ENCODE measurements at places on chromosomes 1 and 21.

DNA sequence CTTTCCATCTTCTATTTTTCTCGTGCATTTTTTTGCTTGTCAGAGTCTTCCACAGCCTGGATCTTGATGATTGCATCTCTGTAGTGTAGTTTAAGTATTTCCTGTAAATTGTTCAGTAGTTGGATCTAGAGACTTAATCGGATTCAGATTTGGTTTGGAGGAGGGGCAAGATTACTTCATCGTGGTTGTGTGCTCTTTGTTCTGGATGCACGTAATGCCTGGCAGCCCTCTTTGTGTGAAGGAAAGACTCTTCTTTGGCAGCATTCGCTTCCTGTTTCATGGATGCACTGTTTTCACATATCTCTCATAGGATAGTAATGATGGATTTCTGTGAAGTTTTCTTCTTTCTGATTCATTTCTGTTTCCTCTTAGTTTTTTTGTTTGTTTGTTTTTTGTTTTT lies 14.2 kb downstream of the SEMA4A start:
- no peak for DNase-seq
- no peak overlapping the region for H3K4me3 ChIP-seq
- H3K27ac ChIP-seq = no peak overlapping the region
- H3K27me3 ChIP-seq = no peaks in the 10 kb centered on the region
- peaks cover 2% of the 10 kb centered on the region for H3K36me3 ChIP-seq

DNA sequence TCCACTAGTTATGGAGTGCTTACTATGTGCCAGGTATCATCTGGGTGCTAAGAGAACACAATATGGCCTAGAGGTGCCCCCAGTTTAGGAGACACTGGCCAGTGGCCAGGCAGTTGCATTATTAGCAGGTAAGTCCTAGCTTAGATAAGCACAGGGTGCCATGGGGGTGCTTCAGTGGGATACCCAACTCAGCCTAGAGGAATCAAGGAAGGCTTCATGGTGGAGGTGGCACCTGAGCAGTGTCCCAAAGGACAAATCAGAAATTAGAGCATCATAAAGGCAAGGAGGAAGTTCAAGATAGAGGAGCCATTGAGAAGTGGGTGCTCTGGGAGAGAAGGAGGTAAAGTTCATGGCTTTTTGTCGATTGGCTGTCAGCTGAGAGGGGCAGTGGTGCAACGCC lies 31.9 kb upstream of the PKP1 start:
- no peaks in the 10 kb centered on the region for H3K4me1 ChIP-seq
- no peak for DNase-seq
- H3K36me3 ChIP-seq = no peaks in the 10 kb centered on the region
- H3K4me3 ChIP-seq = no peak overlapping the region
- H3K27me3 ChIP-seq = no peaks in the 10 kb centered on the region

GRCh38 chr1:10152709-10153284 lies 57.6 kb upstream of the KIF1B start:
- no peaks in the 10 kb centered on the region for H3K4me1 ChIP-seq
- H3K27me3 ChIP-seq = no peaks in the 10 kb centered on the region
- peak; percentile 32 for DNase-seq
- peaks cover 5% of the 10 kb centered on the region for H3K36me3 ChIP-seq
- peak overlapping the region; percentile 36 for H3K27ac ChIP-seq

DNA sequence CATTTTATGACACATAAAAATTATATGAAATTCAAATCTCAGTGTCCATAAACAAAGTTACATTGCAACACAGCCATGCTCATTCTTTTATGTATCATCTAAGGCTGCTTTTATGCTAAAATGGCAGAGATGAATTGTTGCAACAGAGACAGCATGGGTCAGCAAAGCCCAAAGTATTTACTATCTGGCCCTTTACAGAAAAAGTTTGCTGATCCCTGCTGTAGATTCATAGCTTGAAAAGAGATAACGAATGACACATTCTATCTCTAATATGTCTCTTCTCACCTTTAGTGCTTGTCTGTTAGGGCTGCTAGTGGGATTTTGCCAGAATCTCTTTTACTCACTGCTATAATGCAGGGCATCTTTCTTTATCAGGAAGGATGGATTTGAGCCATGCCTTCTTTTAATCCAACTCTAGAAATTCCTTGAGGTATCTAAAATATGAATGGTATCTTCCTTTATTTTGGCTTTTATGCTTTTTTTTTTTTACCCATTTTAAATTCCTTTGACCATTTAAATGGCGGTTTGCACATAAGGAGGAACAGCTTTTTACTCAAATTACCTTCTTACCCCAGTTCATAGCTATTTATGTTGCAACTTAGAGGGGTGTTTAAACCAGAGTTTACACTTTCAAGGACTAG lies 598.2 kb downstream of the PLPP3 start:
- no peaks in the 10 kb centered on the region for H3K27me3 ChIP-seq
- H3K27ac ChIP-seq = no peak overlapping the region
- no peak overlapping the region for H3K4me3 ChIP-seq
- H3K4me1 ChIP-seq = no peaks in the 10 kb centered on the region
- H3K36me3 ChIP-seq = no peaks in the 10 kb centered on the region
- DNase-seq = no peak

DNA sequence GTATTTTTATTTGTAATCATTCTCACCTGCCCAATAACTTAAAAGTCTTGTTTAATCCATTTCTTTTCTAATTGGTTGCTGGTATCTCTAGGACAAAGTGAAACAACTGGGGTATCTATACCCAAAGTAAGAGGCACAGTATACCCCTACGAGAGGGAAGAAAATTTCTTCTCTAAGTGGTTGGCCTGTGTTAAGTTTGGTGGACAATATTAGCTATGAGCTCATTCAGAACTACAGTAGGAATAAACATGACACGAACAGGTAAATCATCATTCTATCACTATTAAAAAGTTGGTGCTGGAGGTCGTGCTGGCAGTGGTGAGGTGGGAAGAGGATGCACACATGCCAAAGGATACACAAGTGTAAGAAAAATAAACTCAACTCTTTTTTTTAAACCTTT lies 99.6 kb downstream of the ZNF644 start:
- no peak overlapping the region for H3K4me3 ChIP-seq
- H3K27me3 ChIP-seq = no peaks in the 10 kb centered on the region
- H3K27ac ChIP-seq = no peak overlapping the region
- no peaks in the 10 kb centered on the region for H3K36me3 ChIP-seq
- H3K4me1 ChIP-seq = no peaks in the 10 kb centered on the region

- no peak overlapping the region for H3K4me3 ChIP-seq
- H3K4me1 ChIP-seq = no peaks in the 10 kb centered on the region
- H3K27me3 ChIP-seq = no peaks in the 10 kb centered on the region
- no peak for DNase-seq
- no peaks in the 10 kb centered on the region for H3K36me3 ChIP-seq
Observed at GRCh38 chr1:197619008-197619640, 156.2 kb downstream of the DENND1B start.

- no peak for DNase-seq
- no peaks in the 10 kb centered on the region for H3K36me3 ChIP-seq
- peaks cover 13% of the 10 kb centered on the region for H3K4me1 ChIP-seq
- no peak overlapping the region for H3K4me3 ChIP-seq
- no peaks in the 10 kb centered on the region for H3K27me3 ChIP-seq
- H3K27ac ChIP-seq = no peak overlapping the region
Observed at GRCh38 chr1:93807311-93807930, 71.6 kb downstream of the DNTTIP2 start.

- H3K4me1 ChIP-seq = peaks cover 8% of the 10 kb centered on the region
- H3K27me3 ChIP-seq = no peaks in the 10 kb centered on the region
- peaks cover 60% of the 10 kb centered on the region for H3K36me3 ChIP-seq
Observed at GRCh38 chr1:223776075-223776814, 63.9 kb downstream of the CAPN2 start.

All from tibial artery (tissue), 4 donors.